Activated CD4-positive, alpha-beta T cell treated with anti-CD3 and anti-CD28 coated beads, Interleukin-2, amount 50 U/mL, for 48 hours (primary cell): ENCODE measurements at places on chromosomes 3 and 15.

GRCh38 chr15:51904421-51904820 is 67.2 kb downstream of the LEO1 start:
- no peak for DNase-seq

DNA sequence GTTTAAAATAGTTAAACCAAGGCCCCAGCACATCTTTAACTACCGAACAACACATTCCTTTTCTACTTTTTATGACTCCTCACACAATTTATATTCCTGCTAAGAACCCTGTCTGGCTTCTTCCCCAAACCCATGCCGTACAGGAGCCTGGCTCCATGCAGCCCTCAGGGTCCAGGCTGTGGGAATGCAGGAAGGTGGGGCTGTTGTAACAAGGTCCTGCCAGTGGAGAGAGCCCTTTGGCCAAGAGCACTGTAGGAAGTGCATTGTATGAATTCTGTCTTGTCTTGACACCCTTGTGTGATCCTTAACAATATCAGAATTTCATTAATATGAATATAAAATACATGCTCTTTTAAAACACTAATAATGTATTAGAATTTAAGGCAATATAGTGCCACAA is 563.8 kb downstream of the TBL1XR1 start:
- no peak for DNase-seq

GRCh38 chr15:81091889-81092558 is 42.0 kb upstream of the CFAP161 start:
- no peak for DNase-seq

DNA sequence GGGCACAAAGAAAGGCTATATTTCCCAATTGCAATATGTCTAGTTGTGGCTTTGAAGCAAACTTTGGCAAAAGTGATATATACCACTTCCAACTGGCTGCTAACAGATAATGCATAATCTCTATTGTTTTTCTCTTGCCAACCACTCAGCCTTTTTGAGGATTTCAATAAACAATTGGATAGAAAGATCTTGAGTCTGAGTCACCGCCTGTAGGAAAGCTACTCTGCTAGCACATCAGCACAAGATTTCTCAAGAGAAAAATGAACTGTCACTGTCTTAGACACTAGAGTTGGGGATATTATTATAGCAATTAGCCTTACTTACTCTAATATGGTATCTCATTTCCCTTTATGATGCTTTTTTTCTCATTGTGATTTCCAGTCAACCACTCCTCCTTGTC is 119.7 kb downstream of the SST start:
- no peak for DNase-seq

- no peak for DNase-seq
Observed at GRCh38 chr3:123479891-123480290, 31.0 kb upstream of the ADCY5 start.

GRCh38 chr3:11140030-11140712 is 14.1 kb upstream of the HRH1 start:
- peak; percentile 16 for DNase-seq

- no peak for DNase-seq
Observed at GRCh38 chr15:81002331-81003096, 1.8 kb downstream of the TLNRD1 start.

DNA sequence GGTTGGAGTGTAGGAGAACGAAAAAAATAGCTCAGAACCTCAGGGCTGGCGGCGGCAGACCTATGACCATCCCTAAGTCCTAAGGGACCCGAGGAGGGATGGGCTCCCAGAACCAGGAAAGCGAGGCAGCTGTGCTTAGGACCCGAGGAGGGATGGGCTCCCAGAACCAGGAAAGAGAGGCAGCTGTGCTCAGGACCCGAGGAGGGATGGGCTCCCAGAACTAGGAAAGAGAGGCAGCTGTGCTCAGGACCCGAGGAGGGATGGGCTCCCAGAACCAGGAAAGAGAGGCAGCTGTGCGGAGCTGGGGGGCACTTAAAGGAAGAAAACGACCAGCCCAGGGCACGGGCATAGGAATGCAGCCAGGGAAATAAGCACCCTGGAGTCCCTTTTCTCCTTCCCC is 125.0 kb upstream of the DLG1 start:
- no peak for DNase-seq

GRCh38 chr3:194631696-194632095 is 1.5 kb downstream of the TMEM44 start:
- no peak for DNase-seq

DNA sequence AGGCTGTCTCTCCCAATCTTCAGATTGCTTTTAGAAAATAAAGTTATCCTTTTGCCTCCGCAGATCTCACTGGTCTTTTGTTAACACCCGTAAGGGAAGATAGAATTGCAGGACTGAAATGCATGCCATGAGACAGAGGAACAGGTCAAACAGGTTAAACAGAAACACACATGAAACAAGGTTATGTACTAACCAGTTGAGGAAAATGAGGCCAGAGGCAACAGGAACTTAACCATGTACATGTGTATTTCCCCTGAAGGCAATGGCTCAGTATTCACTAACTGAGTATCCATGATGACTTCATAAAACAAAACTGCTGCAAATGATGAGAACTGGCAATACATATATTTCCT is 169.1 kb upstream of the NSMCE3 start:
- no peak for DNase-seq

DNA sequence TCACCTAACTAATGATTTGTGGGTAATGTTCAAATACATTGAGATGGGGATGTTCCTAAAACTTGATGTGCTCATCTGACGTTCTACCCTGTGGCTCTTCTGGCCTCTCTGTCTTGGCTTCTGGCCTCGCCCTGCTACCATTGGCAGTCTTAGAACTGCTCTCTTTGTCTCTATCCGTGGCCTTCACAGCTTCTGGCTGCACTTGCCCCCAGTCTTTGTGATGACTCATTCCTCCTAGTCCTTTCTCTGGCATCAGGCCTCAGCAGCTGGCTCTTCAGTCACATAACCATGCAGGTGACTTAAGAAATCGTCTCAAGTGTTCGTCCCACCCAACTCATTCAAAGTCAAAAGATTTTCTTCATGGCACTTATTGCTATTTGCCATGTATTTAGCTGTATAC is 188.1 kb downstream of the BBX start:
- no peak for DNase-seq

- no peak for DNase-seq
Observed at GRCh38 chr3:134404366-134404885, 30.2 kb upstream of the AMOTL2 start.

- no peak for DNase-seq
Observed at GRCh38 chr3:56970461-56970879, 90.0 kb upstream of the SPATA12 start.

- no peak for DNase-seq
Observed at GRCh38 chr3:102235679-102236078, 199.1 kb upstream of the ZPLD1 start.

GRCh38 chr3:179861953-179862352 is 174.8 kb downstream of the PEX5L start:
- DNase-seq = no peak

- no peak for DNase-seq
Observed at GRCh38 chr3:71542521-71543370, 40.8 kb downstream of the FOXP1 start.

DNA sequence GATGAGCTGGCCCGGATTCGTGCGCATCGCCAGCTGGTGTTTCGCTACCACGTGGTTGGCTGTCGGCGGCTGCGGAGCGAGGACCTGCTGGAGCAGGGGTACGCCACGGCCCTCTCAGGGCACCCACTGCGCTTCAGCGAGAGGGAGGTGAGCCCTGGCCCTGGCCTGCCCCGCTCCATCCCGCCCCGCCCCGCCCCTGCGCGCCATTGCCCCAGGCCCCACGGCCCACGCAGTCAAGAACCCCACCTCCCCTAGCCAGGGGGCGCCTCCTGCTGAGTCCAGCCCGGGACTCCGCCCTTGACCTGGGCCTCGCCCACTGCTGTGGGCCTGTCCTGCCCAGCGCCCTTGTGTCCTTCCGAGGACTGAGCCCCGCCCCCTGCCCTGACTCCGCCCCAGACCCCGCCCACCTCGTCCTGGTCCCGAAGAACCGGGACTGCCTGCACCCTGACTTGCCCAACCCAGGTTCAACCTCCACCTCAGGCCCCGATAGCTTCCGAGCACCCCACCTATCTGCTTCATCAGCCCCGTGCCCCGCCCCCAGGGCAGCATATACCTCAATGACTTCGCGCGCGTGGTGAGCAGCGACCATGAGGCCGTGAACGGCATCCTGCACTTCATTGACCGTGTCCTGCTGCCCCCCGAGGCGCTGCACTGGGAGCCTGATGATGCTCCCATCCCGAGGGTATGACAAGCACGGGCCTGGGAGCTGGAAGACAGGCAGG is 14.8 kb downstream of the NT5DC2 start:
- DNase-seq = no peak

DNA sequence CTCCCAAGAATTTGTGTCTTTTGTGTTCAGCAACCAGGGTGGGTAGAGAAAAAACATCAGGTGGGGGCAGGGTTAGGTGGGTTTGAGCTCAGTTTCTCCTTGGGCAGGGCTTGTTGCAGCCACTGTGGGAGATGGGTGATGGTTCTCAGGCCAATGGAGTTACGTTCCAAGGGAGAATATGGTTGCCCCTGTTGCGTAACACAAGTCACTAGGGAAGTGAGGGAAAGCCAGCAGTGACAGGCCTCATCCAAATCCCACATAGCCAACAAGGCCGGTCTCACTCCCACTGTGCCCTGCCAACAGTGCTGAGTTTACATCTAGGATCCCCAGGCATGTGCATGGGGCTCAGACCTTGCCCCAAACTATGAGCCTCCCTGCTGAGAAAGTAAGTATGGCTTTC is 7.9 kb upstream of the FBXL2 start:
- no peak for DNase-seq

DNA sequence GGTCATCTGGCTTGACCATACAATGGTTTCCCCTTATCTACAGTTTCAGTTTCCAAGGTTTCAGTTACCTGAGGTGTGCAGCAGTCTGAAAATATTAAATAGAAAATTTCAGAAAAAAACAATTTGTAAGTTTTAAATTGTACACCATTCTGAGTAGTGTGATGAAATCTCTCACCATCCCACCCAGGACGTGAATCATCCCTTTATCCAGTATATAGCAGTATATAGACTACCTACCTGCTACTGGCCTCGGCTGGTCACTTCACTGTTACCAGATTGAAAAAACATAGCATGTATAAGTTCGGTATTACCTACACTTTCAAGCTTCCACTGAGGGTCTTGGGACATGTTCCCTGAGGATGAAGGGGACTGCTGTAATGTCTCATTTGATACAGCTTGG is 12.0 kb downstream of the ARIH1 start:
- DNase-seq = no peak

GRCh38 chr3:188562144-188562543 is 408.2 kb downstream of the LPP start:
- no peak for DNase-seq

GRCh38 chr3:106635271-106635670 is 742.0 kb upstream of the CCDC54 start:
- DNase-seq = no peak

DNA sequence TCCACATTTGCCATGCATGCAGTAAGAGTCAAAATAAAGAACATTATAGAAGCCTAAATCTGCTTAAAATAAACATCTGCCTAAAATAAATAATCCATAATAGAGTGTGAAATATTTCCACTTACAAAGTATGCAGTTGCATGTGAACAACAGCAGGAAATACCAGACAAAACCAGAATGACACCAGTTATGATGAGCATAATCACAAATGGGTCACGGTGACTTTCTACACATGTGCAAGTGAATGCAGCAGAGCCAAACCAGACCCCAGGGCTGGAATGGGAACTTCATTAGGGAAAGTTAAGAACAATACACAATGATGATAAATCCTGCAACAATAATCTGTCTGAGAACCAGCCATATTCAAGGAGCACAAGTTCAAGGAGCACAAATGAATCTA is 615.5 kb downstream of the ROBO2 start:
- no peak for DNase-seq

- DNase-seq = no peak
Observed at GRCh38 chr3:150825916-150826377, 63.0 kb upstream of the SIAH2 start.

- DNase-seq = no peak
Observed at GRCh38 chr3:157918402-157918801, 187.8 kb downstream of the SHOX2 start.

GRCh38 chr3:101069901-101070798 is 76.9 kb upstream of the ABI3BP start:
- peak; percentile 82 for DNase-seq

GRCh38 chr3:170233530-170233929 is 11.3 kb downstream of the PRKCI start:
- no peak for DNase-seq

- DNase-seq = no peak
Observed at GRCh38 chr3:107911337-107912000, 179.4 kb downstream of the CD47 start.

DNA sequence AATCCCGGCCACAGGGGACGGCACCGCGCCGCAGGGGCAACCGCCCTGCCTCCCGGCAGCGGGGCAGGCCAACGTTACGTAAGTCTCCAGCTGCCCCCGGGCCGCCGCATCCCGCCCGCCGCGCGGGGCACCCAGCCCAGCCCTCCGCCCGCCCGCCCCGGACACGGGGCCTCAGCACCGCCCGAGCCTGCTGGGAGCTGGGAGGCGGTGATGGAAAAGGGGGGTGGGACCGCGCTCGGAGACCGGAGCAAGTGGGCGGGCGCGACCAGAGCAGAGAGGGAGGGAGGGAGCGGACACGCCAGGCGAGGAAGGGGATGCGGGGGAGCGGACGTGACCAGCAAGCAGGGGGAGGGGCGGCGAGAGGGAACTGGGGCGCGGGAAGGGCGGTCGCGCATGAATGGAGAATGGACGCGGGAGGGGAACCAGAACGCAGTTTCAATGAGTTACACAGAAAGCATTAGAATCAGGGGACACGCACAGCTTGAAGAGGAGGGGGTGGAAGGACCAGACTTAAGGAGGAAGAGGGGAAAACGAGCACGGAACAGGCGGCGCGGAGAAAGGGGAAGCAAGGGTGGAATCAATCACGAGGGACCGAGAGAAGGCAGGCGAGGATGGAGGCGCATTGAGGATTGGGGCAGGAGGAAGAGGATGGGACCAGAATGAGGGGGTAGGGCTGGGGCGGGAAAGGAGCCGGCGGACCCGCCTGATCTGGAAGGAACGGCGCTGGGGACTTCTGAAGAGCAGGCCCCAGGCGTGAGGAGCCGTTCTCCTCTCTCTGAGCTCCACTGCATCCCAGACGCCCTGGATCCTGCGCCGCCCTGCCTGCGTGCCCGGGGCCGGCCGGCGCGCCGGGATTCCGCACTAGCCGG is 559 bp downstream of the PKM start:
- peak; percentile 96 for DNase-seq

DNA sequence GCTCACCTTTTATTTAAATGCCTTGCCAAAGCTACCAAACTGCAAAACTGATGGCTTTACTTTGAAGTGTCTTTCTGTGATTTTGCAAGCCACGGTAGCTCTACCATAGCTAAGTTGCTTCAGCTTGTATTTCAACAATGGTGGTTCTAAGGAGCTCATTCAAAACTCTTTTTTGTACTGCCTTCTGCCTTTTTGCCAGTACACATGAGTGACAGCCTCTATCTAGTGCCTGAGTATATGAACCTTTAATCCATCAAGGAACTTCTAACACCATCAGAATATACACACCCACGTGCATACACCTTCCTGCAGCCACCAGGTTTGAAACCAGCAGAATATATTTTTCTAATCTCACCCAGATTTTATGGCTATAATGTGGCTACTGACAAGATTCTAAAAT is 10.4 kb upstream of the NR2F2 start:
- no peak for DNase-seq
